Caco-2 (cell line): ENCODE measurements at places on chromosomes 11 and 22.
A peak's percentile ranks its signal among the peaks of the same experiment; 100 is the strongest.

GRCh38 chr11:81942646-81943045 is 791.0 kb downstream of the FAM181B start:
- H3K27ac ChIP-seq, result no peak overlapping the region
- no peak for DNase-seq
- H3K36me3 ChIP-seq, result no peaks in the 10 kb centered on the region
- no peaks in the 10 kb centered on the region for H3K27me3 ChIP-seq

DNA sequence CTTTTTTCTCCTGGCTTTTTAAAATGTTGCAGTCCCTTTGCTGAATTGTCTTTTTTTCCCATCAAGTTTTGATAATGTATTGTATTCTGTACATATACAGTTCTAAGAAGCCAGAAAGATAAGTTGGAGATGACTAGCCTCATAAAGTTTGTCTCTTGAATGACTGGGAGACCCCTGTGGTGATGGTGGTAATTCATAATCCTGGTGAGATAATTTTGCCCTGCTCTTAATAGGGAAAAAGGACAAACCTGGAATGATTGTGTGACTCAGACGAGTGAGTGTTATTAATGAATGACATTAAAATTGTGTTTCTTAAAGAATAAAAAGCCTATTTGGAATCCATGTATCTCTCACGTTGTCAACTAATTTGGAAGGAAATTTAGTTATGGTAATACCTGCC is 1.2 kb downstream of the HIKESHI start:
- H3K4me3 ChIP-seq, result peak overlapping the region; percentile 58
- H3K36me3 ChIP-seq, result no peaks in the 10 kb centered on the region
- no peak for DNase-seq
- H3K27me3 ChIP-seq, result no peaks in the 10 kb centered on the region

DNA sequence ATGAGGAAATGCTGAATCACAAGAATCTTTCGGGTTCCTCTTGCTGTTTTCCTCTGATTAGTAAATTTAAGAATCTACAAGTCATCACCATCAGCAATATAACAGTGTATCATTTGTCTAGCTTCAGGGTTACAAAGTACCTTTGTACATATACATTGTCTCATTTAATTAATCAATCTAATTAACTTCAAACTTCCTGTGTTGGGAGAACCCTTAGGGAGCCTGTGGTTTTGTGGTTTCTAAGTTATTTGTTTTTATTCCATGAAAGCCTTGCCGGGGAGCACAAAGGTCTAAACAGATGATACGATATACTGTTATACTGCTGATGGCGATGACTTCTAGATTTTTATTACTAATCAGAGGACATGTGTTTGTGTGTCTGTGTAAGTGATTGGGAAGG is 41.0 kb downstream of the TIMP3 start:
- no peaks in the 10 kb centered on the region for H3K36me3 ChIP-seq
- no peak overlapping the region for H3K4me3 ChIP-seq
- no peaks in the 10 kb centered on the region for H3K4me1 ChIP-seq
- no peaks in the 10 kb centered on the region for H3K27me3 ChIP-seq

DNA sequence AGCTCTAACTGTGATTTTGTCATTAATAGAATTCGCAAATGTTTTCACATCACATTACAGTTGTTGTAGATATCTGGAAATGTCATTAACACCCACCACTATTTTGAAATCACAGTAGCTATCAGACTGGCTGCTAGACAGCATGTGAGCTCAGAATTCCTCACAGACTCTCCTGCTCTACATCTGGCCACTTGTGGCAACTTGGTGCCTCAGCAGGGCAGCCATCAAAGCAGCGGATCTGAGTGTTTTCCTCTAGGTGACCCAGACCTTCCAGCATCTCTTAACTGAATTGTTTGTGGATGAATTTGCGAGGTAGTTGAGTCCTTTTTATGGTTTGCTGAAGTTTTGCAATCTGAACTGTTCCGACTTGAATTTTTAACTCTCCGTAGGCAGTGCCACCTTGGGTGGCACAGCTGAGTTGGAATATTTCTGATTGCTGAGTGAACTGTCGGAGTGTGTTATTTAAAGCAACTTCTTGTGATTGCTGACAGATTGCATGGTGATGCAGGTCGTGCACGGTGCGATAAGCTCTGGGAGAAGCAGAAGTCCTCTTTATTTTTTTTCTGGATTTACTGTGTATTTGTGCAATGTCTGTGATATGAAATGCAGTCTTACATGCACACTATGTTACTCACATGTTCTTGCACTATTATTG is 114.0 kb upstream of the PLET1 start:
- H3K27ac ChIP-seq, result no peak overlapping the region
- H3K27me3 ChIP-seq, result no peaks in the 10 kb centered on the region
- no peaks in the 10 kb centered on the region for H3K4me1 ChIP-seq
- no peak overlapping the region for H3K4me3 ChIP-seq
- no peak for DNase-seq

GRCh38 chr22:50569041-50569459 is 6.3 kb upstream of the SYCE3 start:
- DNase-seq, result no peak
- H3K27ac ChIP-seq, result peak overlapping the region; percentile 75
- no peaks in the 10 kb centered on the region for H3K36me3 ChIP-seq
- H3K4me3 ChIP-seq, result no peak overlapping the region
- peaks cover 10% of the 10 kb centered on the region; the same call in 1 of the 2 replicates for H3K4me1 ChIP-seq

DNA sequence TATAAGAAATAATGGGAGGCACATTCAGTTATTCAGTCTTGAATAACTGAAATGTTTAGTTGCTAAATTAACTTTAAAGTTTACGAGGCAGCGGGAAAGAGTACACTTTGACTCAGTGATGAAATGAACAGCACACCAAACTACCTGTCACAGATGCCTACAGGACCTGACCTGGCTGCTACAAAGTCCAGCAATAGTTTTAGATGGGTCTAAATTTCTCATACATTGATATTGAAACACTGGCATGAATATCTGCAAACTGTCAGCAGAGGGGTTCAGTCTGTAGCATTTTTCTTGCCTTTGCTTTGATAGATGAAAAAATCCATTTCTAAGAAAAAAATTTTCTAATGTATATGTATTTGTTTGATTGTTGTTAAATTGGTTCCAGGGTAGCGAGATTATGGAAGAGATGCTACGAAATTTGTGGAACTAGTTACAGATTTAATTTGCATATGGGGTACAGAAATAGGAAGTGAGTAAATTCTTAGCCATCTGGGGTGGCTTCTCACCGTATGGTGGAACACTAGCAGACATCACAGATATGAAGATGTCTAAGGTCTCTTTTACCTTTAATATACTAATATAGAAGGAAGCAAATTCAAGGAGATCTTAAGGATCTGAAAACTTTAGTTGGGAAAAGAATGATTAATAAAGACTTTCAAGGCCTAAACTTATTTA is 20.8 kb upstream of the GAB2 start:
- no peaks in the 10 kb centered on the region for H3K27me3 ChIP-seq
- DNase-seq, result no peak
- H3K4me3 ChIP-seq, result no peak overlapping the region
- H3K27ac ChIP-seq, result no peak overlapping the region
- H3K36me3 ChIP-seq, result 0 out of 2 replicates have a peak, but pooled peaks cover 1% of the 10 kb centered on the region

DNA sequence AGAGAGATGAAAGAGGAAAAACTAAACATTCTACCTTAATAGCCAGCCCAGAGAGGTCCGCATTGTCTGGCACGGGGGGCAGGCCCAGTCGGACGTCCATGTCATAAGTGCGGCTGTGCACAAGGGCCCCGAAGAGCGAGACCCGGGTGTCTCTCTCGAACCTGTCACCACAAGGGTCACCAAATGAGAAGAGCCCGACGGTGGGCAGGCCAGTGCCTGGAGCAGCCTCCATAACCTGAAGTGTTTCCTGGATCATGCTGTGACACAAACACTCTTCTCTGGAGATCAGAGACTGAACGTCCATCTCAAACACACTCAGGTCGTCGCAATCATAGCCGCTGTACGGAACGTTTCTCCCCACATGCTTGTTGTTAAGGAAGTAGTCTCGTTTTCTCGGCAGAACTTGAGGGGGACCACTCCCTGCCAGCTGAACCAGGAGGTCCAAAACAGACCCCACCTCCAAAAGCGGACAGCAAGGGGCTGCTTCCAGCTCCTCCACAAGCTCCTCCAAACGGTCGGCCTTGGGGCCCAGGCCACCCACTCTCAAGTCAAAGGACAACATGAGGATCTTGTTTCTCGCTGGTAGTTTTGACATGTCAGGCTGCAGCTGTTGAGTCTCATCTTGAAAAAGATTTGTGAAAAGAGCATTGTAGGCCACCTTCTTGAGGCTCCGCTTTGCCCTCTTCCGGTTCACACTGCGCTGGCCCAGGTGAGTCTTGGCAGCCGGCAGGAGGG is 971 bp downstream of the TUBGCP6 start:
- H3K27ac ChIP-seq, result peak overlapping the region; percentile 87
- H3K4me3 ChIP-seq, result peak overlapping the region; percentile 58
- H3K27me3 ChIP-seq, result no peaks in the 10 kb centered on the region
- DNase-seq, result no peak
- H3K36me3 ChIP-seq, result peaks cover 7% of the 10 kb centered on the region; the same call in 1 of the 2 replicates

DNA sequence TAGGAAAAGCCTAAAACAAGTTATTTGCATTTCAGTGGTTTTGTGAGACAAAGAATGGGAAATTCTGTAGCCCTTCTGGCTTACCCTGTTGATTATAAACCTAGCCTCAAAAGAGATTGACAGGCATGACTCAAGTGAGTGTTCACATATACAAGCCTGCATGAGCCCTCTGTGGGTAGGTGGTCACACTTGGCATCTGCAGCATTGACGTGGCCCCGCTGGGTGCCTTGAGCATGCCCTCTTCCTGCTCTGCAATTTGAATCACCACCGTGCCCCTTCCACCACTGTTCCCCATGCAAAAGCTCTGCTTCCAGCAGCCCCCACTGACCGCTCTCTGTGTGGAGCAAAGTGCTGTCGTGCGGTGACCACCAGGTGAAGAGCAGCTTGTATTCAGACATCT is 21.0 kb upstream of the ADSL start:
- no peak for DNase-seq
- peaks cover 1% of the 10 kb centered on the region; the same call in 1 of the 2 replicates for H3K36me3 ChIP-seq
- H3K27ac ChIP-seq, result no peak overlapping the region
- no peaks in the 10 kb centered on the region for H3K4me1 ChIP-seq
- H3K4me3 ChIP-seq, result no peak overlapping the region

GRCh38 chr22:23063539-23064380 is 6.6 kb upstream of the GNAZ start:
- no peaks in the 10 kb centered on the region for H3K4me1 ChIP-seq
- peaks cover 1% of the 10 kb centered on the region; the same call in 1 of the 2 replicates for H3K27me3 ChIP-seq
- H3K27ac ChIP-seq, result no peak overlapping the region
- no peak overlapping the region for H3K4me3 ChIP-seq
- no peaks in the 10 kb centered on the region for H3K36me3 ChIP-seq

DNA sequence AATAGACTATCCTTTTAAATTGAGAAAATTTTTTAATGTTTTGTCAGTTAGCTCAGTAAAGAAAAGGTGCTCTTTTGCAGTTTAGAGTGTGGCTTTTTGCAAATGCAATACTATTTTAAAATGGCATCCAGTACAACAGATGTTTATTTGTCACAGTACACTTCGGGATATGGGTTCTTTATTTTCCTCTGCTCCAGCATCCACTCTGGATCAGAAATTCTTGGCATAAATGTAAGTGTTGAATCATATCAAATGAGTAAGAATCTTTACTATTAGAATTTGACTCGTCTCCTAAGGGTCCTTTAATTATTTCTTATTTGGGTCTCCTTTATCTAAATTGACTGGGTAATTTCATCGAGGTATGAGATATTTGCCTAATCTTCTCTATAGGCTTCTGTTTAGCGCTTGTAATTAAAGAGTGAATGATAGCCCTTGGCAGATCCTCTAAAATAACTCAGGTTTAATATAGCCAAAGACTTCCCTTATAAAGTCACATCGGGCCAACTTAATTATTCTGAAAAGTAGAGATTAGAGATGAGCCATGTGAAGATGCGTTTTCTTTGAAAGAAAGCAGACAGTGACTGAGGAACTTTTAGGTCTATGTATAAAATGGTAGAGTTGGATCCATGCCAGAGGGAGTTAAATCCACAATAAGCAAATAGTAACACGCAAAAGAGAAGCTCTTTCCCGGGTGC is 132.7 kb downstream of the CASP12 start:
- DNase-seq, result no peak
- no peak overlapping the region for H3K4me3 ChIP-seq
- no peaks in the 10 kb centered on the region for H3K4me1 ChIP-seq

DNA sequence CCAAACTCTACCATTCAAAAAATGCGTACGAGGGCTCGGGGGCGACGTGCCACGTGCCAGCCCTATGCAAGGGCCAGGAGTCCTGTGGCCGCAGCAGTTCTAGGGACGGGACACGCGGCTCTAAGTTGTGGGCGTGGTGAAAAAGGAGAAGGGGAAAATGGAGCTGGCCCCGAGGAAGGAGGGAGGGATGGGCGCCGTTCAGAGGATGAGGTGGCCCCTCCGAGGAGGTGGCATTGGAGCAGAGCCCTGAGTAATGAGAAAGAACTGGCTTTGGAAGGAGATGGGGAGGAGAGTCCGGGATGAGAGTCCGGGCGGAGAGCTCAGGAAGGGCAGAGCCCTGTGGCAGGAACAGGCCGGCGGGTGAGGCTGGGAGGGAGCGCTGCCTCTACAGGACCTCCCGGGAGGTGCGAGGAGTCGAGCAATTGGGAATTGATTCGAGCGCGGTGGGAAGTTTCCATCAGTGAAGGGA is 21.0 kb downstream of the OTUB1 start:
- H3K4me1 ChIP-seq, result no peaks in the 10 kb centered on the region
- H3K27me3 ChIP-seq, result no peaks in the 10 kb centered on the region
- peak overlapping the region; percentile 1 for H3K27ac ChIP-seq
- H3K36me3 ChIP-seq, result no peaks in the 10 kb centered on the region
- DNase-seq, result no peak

DNA sequence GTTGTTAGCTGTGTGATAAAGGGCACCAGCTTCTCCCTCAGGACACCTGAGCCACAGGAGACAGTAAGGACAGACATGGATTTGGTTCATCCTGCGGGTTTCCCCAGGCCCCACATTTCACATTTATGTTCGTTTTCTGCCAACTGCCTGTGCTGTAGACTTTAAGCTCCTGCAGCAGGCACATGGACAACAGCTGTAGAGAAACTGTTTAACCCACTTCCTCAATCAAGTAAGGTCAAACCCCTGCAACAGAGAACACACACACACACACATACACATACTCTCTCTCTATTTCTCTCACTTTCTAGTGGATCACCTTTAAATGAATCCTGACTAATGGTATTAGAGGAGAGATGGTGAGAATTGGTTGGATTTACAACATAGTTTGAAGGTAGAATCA is 90.7 kb downstream of the C11orf87 start:
- H3K27ac ChIP-seq, result no peak overlapping the region
- no peak for DNase-seq
- no peaks in the 10 kb centered on the region for H3K36me3 ChIP-seq
- H3K4me1 ChIP-seq, result no peaks in the 10 kb centered on the region
- no peak overlapping the region for H3K4me3 ChIP-seq

DNA sequence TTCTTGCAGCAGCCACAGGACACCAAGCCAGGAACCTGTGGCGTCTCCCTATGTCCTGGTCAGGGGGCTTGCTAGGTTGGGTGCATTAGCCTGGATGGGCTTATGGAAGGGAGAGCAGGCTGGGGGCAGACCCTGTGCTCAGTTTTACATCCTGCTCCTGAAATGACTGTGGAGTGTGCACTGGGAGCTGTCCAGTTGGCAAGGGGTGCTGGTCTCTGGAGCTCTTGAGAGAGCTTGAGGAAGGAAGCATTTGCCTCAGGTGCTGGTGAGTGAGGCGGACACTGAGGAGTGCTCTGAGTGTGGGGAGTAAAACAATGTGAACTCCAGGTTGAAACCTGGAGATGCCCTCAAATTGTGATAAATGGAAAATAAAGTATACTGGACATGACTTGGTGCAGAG is 3.4 kb downstream of the SCGB1D4 start:
- no peak overlapping the region for H3K27ac ChIP-seq
- peaks cover 3% of the 10 kb centered on the region; the same call in 1 of the 2 replicates for H3K27me3 ChIP-seq
- DNase-seq, result peak; percentile 58
- H3K4me1 ChIP-seq, result no peaks in the 10 kb centered on the region
- H3K4me3 ChIP-seq, result no peak overlapping the region
